ENCODE measurements at places on chromosomes 5 and 9. TPM values are rescaled to one million over a fixed set of nuclear protein-coding genes. Genes with fewer than 3 reads are reported as not detected.

ZNF366 gene
- not detected for total RNA-seq

PWWP2A gene
- 10.8 TPM for total RNA-seq

CDC25C gene
- total RNA-seq: 0.26 TPM

ATP10B gene
- total RNA-seq: 12.4 TPM

TICAM2 gene
- 0.38 TPM for total RNA-seq

APBA1 gene
- total RNA-seq: 0.38 TPM

Data from bronchial epithelial cell (primary cell).